ENCODE measurements at places on chromosomes 3 and 15.

- DNase-seq, result no peak
Observed at GRCh38 chr3:14519406-14519805, 20.7 kb downstream of the GRIP2 start.

DNA sequence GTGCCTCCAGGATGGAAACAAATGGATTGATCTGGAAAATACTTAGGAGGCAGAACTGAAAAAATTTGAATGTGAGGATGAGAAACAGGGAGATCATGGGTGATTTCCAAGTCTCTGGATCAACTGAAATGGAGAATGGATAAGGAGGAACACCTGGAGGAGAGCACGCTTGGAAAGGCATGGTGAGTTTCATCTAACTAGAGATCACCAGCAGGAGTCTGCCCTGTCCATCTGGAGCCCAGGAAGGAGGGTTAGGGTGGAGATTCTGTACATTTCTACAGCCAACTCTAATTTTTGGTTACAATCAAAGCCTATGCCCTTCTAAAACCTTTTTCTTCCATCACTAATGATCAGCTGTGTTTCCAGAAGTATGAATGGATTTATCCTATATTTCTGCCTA, 995.9 kb upstream of the CFAP20DC start:
- DNase-seq, result no peak

DNA sequence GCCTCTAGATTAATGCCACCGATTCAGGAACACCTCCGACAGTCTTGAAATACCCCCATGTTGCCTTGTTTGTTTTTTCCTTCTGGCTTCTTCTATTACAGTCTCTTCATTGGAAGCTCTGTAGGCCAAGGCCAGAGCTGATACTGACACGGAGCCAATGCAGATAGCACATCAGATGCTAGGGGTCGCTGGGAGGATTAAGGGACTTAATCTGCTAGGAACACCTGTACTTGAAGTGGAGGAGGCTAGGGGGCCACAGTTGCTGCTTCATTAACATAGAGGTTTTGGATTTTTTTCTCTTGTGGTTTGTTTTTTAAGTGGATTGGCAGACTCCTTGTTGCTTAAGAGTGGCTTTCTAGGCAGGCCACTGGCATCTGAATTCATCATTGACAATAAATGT, 49.6 kb downstream of the PARP14 start:
- DNase-seq, result no peak

GRCh38 chr3:189298469-189299375, 127.0 kb downstream of the TPRG1 start:
- no peak for DNase-seq

DNA sequence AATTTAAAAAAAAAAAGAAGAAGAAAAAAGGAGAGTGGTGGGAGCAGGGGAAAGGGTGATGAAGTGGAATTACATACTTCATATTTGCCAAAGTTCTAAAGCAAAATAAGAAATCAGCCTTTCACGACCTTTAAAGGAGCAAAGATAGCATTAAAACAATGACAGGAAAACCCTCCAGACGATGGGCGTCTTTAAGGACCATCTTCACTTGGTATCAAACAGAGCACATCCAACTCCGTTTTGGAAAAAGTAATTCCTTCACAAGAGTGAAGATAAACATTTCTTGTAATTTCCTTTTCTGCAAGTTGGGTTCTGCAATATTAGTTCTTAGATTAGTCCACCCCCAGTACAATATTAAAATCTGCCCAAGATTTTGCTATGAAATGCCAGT, 32.8 kb downstream of the FRMD4B start:
- no peak for DNase-seq

DNA sequence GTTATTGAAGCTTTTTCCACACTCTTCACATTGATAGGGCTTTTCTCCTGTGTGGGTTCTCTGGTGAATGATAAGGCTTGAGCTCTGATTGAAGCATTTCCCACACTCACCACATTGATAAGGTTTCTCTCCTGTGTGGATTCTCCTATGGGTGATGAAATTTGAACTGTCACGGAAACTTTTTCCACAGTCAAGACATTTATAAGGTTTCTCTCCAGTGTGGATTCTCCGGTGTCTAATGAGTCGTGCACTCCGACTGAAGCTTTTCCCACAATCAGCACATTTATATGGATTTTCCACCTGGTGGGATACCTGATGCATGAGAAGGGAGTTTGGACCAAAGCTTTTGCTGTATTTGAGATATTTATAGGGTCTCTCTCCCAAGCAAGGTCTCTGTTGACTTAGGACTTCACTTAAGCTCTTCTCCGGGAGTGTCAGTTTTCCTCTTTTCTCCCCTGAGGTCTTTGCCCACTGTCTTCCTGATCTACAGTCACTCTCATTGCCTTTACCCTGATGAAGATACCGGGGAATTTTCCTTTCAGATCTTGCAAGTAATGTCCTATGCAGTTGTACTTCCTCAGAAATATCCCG, 9.4 kb downstream of the ZSCAN29 start:
- DNase-seq, result no peak

DNA sequence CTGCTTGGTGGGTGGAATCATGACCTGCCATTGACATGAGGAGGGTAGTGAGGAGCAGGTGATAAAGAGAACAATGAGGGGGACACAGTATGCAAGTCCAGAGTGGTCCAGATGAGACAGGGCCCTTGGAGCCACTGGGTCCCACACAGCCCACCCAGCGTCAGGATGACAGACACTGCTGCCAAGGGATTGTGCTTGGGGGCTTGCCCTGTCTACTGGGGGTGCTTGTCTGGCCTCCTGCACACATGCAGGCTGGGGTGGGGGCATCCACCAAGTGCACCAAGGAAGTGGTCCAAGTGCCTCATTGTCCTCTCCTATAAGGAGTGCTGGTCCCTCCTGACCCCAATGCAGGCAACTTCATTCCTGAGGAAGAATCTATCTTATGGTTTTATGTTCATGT, 39.2 kb upstream of the CTSH start:
- no peak for DNase-seq

- no peak for DNase-seq
Observed at GRCh38 chr15:66006986-66007385, 137.7 kb downstream of the RAB11A start.

DNA sequence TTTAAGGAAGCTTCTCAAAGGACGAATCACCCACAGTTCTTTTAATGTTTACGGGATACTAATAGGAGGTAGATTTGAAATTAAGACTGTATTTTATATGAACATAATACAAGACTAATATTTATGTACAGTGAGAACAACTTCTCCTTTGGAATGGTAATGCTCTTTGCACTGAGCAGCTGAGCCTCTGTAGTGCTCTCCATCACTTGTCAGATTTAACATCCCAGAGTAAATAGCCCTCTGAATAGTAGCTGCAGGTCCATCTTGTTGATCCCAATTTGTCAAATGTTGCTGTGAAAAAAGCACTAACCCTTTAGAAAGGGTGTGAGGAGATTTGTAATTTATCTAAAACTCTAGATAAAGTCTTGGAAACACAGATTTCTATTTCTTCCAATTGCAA, 351.4 kb upstream of the KCNMB2 start:
- no peak for DNase-seq

- no peak for DNase-seq
Observed at GRCh38 chr15:69080295-69081248, 66.1 kb downstream of the NOX5 start.

DNA sequence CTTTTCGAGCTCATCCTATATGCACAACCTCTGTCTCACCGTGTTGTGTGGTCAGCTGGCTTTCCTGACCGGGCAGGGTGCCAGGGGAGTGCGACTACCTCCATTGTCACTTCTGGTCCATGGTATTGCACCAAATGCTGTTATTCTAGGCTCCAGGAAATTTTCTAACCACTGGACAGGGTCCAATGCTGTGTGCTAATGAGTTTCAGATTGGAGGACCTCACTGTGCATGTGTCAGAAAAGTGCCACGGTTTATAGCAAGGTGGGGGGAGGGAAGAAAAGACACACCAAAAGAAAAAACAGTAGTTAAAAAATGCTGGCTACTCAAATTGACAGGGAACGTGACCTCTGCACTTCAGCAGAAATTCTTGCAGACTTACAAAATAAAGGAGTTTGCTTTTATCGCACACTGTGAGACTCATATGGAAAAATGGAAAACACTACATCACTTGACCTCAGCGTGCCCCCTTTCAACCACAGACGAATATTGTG, 480.1 kb downstream of the FOXP1 start:
- no peak for DNase-seq
